ENCODE measurements at places on chromosomes 6 and 20. TPM values are rescaled to one million over a fixed set of nuclear protein-coding genes. Genes with fewer than 3 reads are reported as not detected.

- no peaks in the 10 kb centered on the region for H3K4me1 ChIP-seq
- no peak overlapping the region for H3K4me3 ChIP-seq
These were observed 168.6 kb upstream of the GGTLC1 start for GRCh38 chr20:24157213-24157612.

The ADGRF4 gene
- not detected for total RNA-seq

DNA sequence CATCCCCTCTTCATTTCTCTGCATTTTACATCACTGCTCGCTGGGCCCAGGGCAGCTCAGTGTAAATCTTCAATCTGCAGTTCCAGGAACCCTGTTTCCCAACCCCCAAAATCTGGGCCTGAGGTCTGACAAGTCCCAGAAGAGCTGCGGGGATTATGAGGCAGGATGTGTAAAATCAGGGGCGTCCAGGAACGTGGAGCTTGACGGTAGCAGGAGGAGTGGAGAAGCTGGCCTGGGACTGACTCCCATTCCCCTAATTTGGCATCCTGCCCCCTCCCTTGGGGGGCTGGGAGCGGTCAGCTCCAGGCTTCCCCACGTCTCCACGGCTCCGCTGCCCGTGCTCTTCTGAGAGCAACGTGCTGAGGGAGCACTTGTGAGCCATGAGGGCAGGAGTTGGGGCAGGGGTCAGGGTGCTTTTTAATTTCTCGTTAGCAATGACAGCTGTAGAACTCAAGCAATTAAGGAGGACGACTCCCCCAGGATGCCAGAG is 23.4 kb upstream of the VEGFA start:
- H3K27me3 ChIP-seq = no peaks in the 10 kb centered on the region
- peak; percentile 35 for DNase-seq

GRCh38 chr6:26383624-26384417 is 913 bp downstream of the BTN2A2 start:
- H3K4me3 ChIP-seq = peak overlapping the region; percentile 75
- H3K27me3 ChIP-seq = no peaks in the 10 kb centered on the region
- no peak for DNase-seq
- peaks cover 14% of the 10 kb centered on the region for H3K4me1 ChIP-seq
- H3K36me3 ChIP-seq = no peaks in the 10 kb centered on the region

DNA sequence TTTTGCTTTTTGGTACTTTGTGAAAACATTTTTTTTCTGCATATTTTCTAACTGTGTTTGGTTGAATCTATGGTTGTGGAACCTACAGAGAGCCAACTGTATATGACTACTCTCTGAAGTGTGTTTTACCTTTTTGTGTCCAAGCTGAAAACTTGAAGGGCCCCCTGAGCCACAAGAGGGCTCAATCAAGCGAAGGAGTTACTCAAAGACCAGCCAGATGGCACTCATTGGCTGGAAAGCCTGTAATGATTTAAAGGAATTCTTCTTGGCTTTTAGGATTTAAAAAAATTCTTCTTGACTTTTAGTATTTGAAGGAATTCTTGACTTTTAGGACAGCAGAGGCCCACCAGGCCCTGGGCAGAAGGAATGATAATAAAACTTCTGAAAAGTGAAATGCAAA is 27.0 kb upstream of the ECI2 start:
- no peaks in the 10 kb centered on the region for H3K4me1 ChIP-seq
- no peak for DNase-seq
- H3K36me3 ChIP-seq = no peaks in the 10 kb centered on the region
- H3K27ac ChIP-seq = no peak overlapping the region
- H3K27me3 ChIP-seq = no peaks in the 10 kb centered on the region
- no peak overlapping the region for H3K4me3 ChIP-seq

DNA sequence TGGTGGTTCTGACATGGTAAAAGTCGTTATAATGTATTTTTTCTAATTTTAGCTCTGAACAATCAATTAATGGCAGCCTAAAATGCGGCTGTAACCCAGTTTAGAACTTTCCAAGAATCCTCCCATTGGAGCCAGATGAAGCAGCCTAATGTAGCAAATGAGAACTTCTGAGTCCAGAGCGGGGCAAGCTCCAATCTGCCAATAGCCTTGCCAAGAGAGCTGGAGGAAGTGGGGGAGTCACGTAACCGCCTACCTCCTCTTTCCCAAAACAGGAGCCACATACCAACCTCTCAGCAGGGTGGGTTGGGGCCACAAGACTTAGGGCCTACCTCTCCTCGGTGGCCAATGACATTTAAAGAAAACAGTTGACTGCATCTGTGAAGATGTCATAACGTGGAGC is 230.6 kb downstream of the SOD2 start:
- H3K4me3 ChIP-seq = no peak overlapping the region
- H3K4me1 ChIP-seq = no peaks in the 10 kb centered on the region
- H3K27me3 ChIP-seq = no peaks in the 10 kb centered on the region

DNA sequence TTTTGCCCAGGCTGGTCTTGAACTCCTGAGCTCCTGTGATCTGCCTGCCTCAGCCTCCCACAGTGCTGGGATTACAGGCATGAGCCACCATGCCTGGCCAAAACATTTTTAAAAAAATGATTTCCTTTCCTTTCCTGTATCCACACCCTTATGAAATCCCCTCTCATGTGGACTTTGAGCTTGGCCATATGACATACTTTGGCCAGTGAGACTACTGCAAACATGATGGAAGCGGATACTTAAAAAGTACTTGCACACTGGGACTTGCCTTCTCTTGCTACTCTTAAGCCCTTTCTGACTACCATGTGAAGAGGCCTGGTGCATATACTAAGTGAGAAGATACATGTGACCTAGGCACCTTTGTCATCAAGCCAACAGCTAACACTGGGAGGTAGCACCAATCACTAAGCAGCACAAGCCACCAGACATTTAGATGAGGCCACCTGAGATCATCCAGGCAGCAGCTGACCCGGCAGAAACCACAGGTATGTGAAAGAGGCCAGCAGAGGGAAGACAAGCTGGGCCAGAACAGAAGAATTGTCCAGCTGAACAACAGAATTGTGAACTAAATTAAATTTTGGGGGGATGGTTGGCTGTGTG is 78.5 kb upstream of the HDAC2 start:
- H3K4me1 ChIP-seq = no peaks in the 10 kb centered on the region
- H3K27me3 ChIP-seq = no peaks in the 10 kb centered on the region
- H3K27ac ChIP-seq = no peak overlapping the region
- H3K36me3 ChIP-seq = no peaks in the 10 kb centered on the region

All from upper lobe of right lung (tissue), 1 donor.